EH (cell line): ENCODE measurements at places on chromosomes 12 and 14.

- DNase-seq: no peak
Observed at GRCh38 chr12:124795081-124795948, 68.3 kb downstream of the SCARB1 start.

GRCh38 chr12:52247622-52248540, 14.8 kb downstream of the KRT7 start:
- no peak for DNase-seq

- peak; percentile 9 for DNase-seq
Observed at GRCh38 chr12:83823386-83824045, 1089.1 kb downstream of the SLC6A15 start.

DNA sequence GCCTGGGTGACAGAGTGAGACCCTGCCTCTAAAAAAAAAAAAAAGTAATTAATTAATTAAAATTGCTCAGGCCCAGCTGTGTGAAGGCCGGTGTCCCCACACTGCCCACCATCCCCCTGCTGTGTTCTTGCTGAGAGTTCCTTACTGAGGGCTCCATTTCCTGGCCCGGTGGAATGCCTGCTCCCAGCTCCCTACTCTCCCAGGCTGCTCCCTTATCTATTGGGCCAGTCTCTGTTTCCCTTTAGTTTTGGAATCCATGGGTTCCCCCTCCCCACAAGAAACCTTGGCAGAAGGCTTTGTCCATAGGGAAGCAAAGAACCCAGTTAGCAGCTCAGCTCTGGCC, 19.0 kb downstream of the MLXIP start:
- DNase-seq: no peak

- DNase-seq: no peak
Observed at GRCh38 chr12:5518584-5519365, 86.9 kb downstream of the NTF3 start.

DNA sequence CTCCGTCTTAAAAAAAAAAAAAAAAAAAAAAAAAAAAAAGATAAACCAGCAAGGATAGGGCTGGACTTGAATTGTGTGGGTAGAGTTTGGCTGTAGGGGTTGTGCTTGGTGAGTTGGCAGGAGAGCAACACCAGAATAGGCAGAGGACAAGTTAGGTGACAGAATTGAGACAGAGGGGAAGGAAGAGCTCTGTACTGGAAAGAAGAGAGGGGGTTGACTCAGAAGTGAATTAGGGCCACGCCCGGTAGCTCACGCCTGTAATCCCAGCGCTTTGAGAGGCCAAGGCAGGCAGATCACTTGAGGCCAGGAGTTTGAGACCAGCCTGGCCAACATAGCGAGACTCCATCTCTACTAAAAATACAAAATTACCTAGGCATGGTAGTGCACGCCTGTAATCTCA, 6.1 kb upstream of the TMEM30B start:
- DNase-seq: no peak

DNA sequence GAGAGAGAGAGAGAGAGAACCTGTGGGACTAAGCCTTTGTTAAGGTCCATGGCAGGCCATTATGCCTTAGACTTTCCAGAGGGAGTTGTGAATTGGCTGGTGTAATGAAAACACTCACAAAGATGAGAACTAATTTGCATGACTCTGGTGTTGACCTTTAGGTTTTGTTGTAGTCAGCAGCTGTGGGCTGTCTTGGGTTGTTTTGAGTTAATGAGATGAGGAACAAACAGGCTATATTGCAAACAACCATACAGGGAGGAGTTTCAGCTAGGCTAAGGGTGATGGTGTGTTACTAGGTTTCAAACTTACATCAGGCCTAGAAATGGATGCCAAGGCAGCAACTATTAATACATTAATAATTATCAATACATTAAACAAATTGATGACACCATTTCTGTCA, 26.3 kb downstream of the ATXN7L3B start:
- no peak for DNase-seq
